ENCODE measurements at places on chromosomes 6 and 20.

- DNase-seq, result no peak
Observed at GRCh38 chr20:53487461-53488200, 106.0 kb downstream of the ZNF217 start.

- DNase-seq, result no peak
Observed at GRCh38 chr6:164087870-164088269, 673.4 kb downstream of the QKI start.

- no peak for DNase-seq
Observed at GRCh38 chr20:4272225-4272624, 256.9 kb upstream of the RNF24 start.

DNA sequence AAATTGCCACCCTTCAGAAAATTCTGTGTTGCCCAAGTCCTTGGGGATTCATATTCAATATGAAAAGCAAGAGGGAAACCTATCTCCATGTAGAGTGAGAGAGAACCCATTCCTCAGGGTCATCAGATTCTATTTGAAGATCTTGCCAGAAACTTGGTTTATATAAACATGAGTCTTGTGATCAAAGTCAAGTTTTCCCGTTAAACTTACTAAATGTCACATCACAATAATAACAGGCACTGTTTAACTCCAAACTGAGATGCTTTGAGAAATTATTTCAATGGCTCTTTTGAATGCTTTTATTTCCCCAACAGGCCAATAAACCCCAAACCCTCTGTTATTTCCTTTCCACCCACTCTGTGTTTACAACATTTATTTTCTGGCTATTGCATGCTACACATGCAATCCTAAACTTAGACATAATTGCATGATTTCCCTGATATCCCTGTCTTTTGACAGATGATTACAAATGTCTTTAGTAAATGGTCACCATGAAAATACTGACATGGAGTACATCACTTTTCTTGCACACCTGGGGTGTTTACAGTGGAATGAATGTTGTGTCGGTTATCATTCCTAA, 31.1 kb upstream of the SSTR4 start:
- no peak for DNase-seq

- DNase-seq, result no peak
Observed at GRCh38 chr6:3429211-3429610, 27.6 kb downstream of the SLC22A23 start.

- no peak for DNase-seq
Observed at GRCh38 chr6:150099953-150100352, 31.0 kb upstream of the ULBP3 start.

DNA sequence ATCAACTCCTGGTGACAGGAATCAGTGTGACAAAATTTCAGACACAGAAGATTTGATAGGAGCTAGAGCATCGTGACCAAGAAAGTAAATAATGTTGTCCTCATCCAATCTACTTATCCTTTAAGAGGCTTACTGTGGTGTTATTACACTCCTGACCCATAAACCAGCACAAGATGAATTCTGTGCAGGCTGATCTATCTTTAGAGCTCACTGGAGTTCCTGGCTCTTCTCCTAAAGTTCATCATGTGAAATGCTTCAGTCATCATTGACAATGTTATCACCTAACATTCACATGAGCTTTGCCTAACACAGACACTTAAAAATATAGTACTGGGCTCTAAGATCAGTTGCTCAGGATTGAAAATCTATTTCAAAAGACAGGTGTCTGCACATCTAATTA, 271.0 kb upstream of the HSF2 start:
- no peak for DNase-seq

DNA sequence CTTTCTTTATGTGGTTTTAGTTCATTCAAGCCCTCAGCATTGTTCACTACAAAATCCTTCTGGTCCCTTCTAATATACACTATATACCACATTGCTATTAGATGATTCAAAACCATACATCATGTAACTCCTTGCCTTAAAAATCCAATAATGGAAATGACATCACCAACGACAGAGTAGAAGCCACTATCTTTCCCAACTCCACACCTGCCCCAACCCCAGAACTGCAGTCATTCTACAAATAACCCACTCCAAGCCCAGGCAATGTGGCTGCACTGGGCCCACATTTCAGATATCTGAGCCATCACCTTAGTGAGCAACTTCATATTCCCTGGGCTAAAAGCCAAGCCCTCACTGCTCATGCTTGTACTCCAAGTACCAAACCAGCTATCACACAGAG, 22.6 kb upstream of the RUNX2 start:
- DNase-seq, result no peak

DNA sequence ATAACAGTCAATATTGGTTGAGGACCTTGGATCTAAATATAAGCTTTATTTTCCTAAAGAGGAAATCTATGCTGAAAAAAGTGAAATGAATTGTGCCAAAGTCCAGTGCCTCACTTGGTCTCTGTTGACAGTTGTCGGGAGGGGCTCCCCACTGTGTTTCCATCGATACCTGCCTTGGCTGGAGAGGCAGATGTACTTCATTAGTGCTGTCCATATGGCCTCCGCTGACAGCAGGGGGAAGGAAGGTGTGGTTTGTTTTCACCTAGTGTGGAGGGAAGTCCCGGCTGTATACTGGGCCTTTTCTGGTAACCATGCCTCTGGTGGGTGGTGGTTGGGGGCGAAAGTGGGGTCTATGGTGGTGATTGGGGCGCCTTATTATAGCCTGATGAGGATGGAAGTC, 42.7 kb downstream of the CD2AP start:
- DNase-seq, result no peak

GRCh38 chr6:136784910-136785746, 7.1 kb downstream of the MAP3K5 start:
- DNase-seq, result peak; percentile 19

DNA sequence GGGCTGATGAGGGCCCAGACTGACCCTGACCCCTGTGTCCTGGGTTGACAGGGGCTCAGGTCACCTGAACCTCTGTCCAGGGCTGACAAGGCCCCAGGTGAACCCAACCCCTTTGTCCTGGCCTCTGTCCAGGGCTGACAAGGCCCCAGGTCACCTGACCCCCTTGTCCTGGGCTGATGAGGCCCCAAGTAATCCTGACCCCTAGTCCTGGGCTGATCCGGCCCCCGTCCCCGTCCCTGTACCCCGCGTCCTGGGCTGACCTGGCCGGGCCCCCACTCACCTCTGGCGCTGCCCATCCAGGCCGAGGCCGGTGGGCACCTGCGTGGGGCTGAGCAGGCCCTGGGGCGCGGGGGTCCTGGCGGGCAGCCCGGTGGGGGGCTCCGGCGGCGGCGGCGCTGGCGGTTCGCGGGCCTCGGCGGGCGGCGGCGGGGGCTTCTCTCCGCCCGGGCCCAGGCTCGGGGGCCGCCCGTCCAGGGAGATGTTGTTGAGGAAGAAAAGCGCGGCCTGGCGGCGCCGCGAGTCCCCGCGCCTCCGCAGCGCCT, 379 bp downstream of the CABLES2 start:
- no peak for DNase-seq

DNA sequence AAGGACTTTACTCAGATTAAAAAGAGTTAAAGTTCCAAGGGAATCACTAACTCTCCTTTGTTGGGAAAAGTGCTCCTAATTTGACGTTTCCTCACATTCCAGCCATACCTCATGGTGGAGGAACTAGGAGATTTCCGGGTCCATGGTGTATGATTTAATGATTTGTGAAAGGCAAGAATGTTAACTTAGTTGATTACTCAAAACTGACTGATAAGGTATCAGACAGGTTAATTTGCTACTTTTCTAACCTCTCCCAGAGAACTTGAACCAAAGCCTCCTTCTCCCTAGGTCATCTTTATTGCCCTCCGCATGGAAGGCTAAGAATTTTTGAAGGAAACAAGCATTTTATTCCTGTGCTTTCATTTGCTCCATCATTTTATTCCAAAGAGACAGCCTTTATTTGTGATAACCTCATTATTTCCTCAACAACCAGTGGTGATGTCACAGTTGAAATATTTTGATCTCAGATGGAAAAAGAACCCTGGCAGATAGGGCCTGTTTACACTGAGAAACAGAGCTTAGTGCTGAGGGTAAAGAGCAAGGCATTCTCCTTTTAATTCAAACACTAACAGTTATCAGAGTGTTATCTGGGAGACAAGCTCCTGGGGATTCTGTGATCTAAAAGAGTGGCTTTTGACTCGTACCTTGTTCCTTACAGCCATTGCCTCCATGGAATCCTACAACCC, 57.4 kb upstream of the BMP2 start:
- DNase-seq, result no peak

- DNase-seq, result no peak
Observed at GRCh38 chr6:140809694-140810101, 1323.0 kb upstream of the GJE1 start.
